ENCODE measurements at places on chromosomes 12 and 14.
A peak's percentile ranks its signal among the peaks of the same experiment; 100 is the strongest.

- no peak for DNase-seq
Observed at GRCh38 chr12:50862316-50862715, 19.6 kb downstream of the TMPRSS12 start.

DNA sequence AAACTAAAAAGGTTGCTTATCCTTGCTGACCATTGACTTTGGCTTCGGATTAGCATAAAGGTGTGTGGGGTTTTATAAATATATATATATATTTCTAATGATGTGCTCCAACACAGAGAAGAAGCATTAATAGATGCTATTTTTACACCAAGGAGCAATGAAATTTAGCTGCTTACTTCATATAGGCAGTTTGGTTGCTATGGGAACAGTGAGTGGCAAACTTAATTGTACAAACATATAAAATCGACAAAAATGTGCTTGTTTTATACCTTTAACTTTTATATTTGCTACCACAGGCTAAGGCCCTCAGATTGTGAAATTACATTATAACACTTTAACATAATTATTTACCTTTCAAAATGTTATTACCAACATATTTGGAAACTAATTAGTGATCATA is 303.4 kb downstream of the SEC23A start:
- no peak for DNase-seq

GRCh38 chr14:43418324-43418723 is 1088.8 kb downstream of the FSCB start:
- no peak for DNase-seq

DNA sequence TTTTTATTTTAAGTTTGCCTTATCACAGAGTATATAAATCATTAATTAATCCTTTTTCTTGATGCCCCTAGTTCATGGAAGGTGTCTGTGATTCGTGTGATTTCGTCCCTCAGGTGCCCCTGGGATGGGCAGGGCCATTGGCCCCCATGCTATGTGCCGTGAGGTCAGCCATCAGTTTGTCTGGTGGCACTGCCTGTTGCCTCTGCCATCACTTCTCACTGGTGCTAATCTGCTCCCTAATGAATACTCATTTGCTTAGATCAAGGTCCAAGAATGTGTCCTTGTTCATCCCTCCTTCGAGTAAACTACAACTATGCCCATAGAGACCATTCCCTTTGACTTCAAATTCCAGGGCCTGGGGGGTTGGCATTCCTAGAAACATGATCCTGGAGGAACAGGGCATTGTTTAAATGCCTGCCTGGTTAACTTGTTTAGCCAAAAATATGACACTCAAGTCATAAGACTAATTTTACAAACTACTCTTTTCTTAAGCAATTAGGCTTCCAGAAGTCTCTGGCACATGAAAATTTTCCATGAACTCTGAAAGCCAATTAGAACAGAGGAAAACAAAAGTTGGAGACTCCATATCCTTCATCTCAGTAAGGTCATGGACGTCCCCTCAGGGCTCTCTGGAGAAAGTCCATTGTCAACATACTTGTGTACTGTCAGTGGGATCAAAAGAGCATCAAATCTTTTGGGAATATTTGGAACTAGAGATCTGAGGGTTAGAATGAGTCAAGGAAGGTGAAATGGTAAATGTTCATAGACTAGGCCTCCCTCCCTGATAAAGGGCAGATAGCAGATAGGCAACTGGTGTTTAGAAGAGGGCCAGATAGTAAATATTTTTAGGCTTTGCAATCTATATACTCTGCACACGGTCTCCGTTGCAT is 90.9 kb upstream of the PLXNC1 start:
- no peak for DNase-seq

DNA sequence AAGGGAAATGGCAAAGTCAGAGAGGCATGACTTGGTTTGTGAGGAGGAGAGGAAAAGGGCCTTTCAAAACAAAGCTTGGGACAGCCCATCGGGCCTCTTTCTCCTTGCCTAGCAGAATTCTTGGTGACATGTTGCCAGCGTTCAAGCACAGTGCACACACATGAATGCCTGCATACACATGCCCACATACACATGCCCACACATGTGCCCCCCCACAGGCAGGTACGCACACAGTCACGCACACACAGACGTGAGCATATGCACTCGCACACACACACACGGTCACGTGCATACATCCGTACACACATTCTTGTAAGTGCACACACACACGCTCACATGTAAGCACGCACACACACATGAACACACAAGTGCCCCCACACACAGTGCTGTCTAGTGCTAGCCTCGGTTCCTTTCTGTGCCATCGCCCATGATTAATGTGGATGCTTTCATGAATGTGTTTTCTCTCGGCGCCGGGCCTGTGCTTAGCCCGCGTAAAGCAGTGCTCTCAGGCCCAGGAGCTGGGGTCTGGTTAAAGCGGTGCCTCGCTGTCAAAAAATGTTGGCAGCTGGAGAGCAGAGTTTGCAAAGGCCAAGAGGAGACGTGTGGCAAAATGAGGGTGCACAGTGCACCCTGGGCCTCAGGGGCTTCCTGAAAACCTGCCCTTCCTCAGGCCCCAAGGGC is 328.8 kb upstream of the DIO3 start:
- no peak for DNase-seq

DNA sequence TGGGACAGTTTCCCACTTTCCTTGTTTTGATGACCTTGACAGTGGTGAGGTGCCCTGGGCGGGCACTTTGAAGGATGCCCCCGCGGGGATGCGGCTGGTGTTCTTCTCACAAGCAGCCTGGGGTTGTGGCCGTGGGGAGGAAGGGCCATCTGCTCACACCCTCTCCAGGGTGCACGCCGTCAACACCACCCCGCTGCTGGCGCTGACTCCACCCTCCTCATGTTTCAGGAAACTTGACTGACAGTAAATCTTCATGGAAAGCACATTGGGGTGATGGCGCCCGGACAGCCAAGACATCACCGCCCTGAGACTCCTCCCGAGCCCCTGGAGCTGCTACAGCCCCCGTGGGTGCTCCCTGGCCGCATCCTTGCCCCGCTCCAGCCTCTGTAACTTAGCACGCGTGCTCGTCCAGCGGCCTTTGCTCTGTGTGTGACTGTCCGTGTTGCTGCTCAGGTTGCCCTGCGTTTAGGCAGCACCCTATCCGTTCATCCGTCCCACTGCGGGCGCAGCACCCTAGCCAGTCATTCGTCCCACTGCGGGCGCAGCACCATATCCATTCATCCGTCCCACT is 150.2 kb upstream of the C14orf180 start:
- no peak for DNase-seq

DNA sequence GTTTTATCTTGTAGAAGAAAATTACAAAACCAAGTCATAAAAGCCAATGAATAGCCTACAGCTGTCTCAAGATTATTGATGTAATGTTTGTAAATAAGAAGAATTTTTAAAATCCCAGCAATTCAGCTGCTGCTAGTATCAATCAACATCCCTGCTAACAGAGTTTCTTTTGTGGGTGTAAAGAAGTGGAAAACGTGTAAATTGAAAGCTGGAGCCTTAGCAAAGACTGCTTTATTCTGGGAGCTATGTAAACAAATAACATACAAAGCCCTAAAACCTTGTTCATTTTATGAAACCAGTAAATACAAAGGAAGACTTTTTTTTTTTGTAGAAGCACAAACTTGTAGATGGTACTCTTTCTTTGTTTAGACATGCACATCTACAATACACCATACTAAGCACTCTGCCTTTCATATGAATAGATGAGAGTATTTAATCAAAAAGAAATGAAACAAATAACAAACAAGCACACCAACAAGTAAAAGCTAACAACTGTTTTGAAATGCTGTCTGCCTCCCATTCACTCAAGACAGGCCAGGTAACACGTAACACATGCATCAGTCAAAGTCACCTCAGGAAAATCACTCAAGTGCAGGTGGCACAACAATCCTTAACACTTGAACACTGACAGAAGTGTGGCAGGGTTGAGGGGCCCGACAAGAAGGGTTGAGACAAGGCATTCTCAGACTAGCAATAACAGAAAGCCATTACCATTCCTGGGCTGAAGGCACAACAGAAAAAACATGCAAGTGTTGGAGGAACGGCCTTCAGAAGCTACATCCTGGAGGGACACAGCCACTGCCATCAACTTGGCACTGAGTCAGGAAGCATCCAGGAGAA is 1364.0 kb upstream of the SEL1L start:
- no peak for DNase-seq

- no peak for DNase-seq
Observed at GRCh38 chr12:2963760-2964292, 4.6 kb downstream of the TEAD4 start.

DNA sequence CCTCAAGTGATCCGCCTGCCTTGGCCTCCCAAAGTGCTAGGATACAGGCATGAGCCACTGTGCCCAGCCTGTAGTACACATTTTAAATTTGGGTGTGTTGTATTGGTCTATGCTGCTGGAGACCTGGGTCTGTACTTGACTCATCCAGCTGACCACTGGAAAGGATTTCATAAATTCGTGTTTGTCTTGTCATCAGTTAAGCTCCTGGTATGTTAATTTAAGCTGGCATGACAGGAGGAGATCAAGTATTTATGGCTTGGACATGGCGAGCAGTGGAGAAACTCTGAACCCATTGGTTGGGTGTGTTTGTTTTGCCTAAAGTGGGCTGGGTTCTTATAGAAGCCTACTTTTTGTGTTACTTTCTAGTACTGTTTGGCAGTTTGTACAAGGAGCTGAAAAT is 24.2 kb downstream of the YY1 start:
- no peak for DNase-seq

DNA sequence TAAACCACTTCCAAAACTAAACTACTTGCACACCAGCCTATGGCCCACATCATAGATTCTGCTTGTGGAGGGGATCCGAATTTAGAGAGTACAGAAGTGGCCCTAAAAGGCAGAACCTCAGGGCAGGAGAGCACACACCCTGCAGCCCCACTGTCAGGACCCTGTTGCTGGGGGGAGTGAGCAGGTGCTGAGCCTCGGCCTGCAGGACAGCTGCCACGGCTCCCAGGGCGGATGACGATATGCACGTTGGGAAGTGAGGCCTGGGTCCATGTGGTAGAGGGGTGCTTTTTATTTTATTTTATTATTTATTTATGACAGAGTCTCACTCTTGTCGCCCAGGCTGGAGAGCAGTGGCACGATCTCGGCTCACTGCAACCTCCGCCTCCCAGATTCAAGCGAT is 73.5 kb downstream of the TNFAIP2 start:
- DNase-seq, result no peak

DNA sequence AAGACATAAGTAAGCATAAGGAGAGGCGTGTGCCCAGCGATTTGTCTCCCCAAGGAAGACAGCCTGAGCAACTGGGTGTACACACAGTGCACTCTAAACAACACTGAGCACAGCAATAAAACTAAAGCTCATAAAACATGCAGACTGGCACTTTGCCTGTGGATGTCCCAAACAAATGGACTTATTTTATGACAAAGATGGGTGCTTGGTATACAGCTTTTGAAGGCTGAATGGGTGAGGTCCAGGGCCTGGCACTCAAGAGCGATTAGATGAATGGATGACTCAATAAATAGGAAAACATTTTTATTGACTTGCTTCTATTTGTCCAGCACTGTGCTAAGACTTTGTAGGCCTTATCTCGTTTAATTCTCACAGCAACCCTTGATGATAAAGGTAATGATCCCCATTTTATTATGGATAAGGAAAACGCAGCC is 28.5 kb downstream of the LGMN start:
- no peak for DNase-seq

DNA sequence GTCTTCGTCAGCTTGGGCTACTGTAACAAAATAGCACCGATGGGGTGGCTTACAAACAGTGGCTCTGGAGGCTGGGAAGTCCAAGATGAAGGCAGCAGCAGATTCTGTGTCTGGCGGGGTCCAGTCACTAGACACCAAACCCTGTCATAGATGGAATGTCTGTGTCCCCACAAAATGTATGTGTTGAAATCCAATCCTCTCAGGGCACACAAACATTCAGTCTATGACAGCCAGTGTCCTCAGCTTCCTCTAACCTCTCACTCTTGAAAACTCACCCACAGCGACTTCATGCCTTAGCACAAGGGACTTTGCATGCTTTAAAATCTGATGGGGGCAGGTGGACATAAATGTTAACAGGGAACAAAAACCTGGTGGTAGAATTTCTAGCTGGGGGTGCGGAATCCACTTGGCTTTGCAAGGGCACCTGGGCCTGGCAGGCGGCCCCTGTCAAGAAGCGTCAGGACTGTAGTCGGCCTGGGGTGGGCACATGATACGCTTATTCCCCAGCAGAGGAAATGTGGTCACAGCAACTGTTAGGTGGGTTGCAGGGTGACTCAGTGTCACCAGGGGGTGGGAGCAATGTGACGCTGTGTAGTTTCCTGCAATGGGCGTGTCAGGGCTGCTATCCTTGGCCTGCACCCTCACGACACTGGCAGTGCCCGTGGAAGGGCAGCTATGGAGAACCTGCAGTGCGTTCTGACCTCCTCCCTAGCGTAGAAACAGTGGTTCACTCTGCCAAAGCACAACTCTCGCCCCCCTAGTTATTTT is 17.7 kb downstream of the RIN3 start:
- no peak for DNase-seq

DNA sequence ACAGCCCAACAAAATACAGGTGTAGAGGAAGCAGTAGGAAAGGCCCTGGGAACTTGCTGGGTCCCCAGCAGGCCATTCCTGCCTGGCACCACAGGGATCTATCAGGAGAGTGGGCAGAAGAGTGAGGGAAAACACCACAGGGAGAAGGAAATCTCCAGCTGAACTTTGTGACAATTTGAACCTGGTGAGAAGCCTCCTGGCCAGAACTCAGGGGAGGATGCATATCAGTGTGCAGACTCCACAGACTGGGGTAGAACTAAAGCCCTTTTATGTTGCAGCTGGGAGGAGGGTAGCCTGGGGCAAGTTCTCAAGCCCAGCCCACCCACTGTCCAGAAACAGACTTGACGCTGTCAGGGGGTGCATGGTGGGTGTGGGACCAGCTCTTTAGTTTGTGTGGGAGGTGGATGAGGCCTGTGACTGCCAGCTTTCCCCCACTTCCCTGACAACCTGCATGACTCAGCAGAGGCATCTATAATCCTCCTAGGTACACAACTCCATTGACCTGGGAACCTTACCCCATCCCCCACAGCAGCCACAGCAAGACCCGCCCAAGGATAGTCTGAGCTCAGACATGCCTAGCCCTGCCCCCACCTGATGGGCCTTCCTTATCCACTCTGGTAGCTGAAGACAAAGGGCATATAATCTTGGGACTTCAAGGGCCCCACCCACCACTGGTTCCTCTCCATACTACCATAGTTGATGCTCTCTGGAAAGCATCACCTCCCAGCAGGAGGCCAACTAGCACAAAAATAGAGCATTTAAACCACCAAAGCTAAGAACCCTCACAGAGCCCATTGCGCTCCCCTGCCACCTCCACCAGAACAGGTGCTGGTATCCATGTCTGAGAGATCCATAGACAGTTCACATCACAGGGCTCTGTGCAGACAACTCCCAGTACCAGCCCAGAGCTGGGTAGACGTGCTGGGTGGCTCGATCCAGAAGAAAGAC is 28.9 kb downstream of the PNN start:
- DNase-seq, result peak; percentile 30
